Glutamatergic neuron (in vitro differentiated cells): ENCODE measurements at places on chromosomes 1 and 21.

- peaks cover 4% of the 10 kb centered on the region for H3K36me3 ChIP-seq
- H3K27ac ChIP-seq, result no peak overlapping the region
- H3K4me1 ChIP-seq, result peaks cover 18% of the 10 kb centered on the region
- peaks cover 5% of the 10 kb centered on the region for H3K27me3 ChIP-seq
These were observed 28.8 kb downstream of the SHISA4 start for GRCh38 chr1:201917362-201918033.

DNA sequence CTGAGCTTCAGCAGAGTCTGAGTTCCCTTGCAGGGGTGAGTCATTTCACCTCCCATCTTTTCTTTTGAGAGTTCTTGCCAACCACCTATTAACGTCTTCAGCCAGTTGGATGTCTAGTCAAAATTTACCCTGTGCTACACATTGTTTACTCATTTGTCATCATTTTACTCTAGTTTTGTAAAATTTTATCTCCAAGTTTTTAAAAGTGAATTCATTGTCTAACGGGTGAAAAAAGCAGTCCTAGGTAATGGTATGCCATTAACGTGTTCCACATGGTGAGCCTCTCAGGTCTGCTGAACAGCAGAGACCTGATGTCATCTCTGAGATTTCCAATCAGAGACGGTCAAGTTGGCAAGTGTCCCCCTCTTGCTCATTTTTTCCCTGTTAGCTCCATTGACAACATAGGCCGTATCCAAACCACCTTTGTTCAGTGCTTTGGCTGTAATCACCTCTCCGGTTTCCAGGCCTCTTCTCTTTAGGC lies 85.4 kb downstream of the TBX15 start:
- H3K27me3 ChIP-seq, result peaks cover 3% of the 10 kb centered on the region
- H3K4me3 ChIP-seq, result no peak overlapping the region
- no peaks in the 10 kb centered on the region for H3K36me3 ChIP-seq
- no peak overlapping the region for H3K27ac ChIP-seq
- H3K4me1 ChIP-seq, result peaks cover 3% of the 10 kb centered on the region

GRCh38 chr1:184424945-184425344 lies 38.1 kb downstream of the C1orf21 start:
- no peaks in the 10 kb centered on the region for H3K27me3 ChIP-seq
- peaks cover 2% of the 10 kb centered on the region for H3K4me1 ChIP-seq
- no peak overlapping the region for H3K27ac ChIP-seq
- H3K4me3 ChIP-seq, result no peak overlapping the region
- DNase-seq, result no peak
- H3K36me3 ChIP-seq, result peaks cover 8% of the 10 kb centered on the region

DNA sequence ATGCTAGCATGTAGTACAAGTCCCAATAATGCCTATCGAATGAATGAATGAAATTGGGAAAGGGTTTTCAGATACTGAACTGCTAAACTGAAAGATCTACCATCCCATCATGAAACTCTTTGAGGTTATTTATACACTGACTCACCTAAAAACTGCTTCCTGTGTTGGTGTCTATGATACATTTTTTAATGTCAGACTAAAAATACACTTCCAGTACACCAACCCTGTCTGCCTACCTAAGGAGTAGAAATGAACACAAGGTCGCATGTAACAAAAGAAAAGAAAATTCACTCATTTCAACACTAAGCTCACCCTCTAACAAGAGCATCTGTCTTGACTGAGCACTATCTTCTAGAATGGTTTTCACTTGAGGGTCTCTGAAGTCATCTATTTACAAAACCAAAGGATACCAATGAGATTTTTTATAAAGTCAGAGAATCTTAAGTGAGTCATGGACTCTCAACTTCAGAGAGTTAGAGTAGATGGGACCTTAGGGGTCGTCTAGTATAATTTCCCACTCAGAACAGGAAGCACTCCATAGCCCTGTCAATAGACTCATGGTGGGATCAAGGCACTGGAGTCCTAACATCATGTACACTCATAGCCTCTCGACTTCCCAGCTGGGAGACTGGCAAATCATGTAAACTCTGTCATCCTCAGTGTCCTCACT lies 53.4 kb downstream of the WLS start:
- no peak overlapping the region for H3K27ac ChIP-seq
- H3K27me3 ChIP-seq, result no peaks in the 10 kb centered on the region
- no peaks in the 10 kb centered on the region for H3K36me3 ChIP-seq
- no peak overlapping the region for H3K4me3 ChIP-seq
- DNase-seq, result no peak
- peaks cover 10% of the 10 kb centered on the region for H3K4me1 ChIP-seq

DNA sequence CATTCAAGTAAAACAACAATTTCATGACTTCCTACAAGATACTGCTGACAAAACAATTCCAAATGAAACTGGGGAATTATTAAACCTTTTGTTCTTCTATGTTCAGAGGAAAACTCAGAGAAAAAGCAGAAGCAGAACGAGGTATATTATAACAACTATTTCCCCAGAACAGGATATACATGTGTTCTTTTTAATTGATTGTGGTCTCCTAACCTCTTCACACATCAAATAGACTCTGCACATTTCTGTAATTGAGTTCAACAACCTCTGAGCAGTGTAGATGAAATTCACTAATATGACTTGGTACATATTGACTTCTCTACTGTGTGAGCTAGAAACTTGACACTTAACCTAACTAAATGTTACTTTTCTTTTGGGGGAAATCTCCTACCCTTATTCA lies 584.2 kb downstream of the NEGR1 start:
- H3K27ac ChIP-seq, result no peak overlapping the region
- DNase-seq, result no peak
- H3K4me1 ChIP-seq, result no peaks in the 10 kb centered on the region
- H3K27me3 ChIP-seq, result no peaks in the 10 kb centered on the region
- no peaks in the 10 kb centered on the region for H3K36me3 ChIP-seq

DNA sequence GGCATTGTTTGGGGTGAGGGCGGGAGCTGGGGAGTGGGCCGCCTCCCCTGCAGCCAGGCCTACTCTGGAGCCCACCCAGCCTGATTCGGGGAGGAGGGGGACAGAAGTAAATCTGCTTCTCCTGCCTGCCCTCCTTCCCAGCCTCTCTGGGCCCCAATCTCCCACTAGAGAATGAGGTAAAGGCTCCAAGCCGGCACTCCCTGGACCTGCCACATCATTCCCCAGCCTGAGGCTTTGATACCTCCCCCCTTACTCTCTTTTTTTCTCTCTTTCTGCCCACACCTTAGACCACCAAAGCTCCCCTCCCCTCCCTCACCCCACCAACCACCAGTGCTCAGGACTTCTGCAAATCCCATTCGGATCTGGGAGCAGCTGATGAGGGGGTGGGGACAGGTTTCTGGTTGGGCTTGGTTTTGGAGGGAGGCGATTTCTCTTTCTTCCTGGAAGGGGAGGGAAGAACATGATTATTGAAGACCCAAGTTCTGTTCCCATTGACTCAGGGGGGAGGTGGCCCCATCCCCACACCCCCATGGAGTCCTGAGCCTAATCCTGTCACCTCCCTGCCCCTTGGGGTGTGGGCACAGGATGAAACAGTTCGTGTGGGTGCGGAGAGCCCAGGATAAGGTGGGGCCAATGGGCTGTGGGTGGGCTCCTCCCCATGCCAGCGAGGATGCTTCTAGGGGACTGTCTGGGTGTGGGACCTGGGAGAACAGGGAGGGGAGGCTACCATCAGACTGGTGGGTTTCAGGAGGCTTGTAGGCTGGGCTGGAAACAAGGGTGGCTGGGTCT lies 1.3 kb downstream of the MAP7D1 start:
- H3K36me3 ChIP-seq, result no peaks in the 10 kb centered on the region
- H3K4me3 ChIP-seq, result peak overlapping the region; percentile 87
- peak overlapping the region; percentile 75 for H3K27ac ChIP-seq
- DNase-seq, result no peak
- H3K27me3 ChIP-seq, result peaks cover 18% of the 10 kb centered on the region

- no peaks in the 10 kb centered on the region for H3K4me1 ChIP-seq
- no peaks in the 10 kb centered on the region for H3K27me3 ChIP-seq
- no peaks in the 10 kb centered on the region for H3K36me3 ChIP-seq
- H3K27ac ChIP-seq, result no peak overlapping the region
- H3K4me3 ChIP-seq, result no peak overlapping the region
These were observed 1016.1 kb downstream of the KCNT2 start for GRCh38 chr1:195591917-195592672.

GRCh38 chr1:220717800-220718640 lies 27.9 kb downstream of the C1orf115 start:
- H3K4me1 ChIP-seq, result no peaks in the 10 kb centered on the region
- H3K27me3 ChIP-seq, result no peaks in the 10 kb centered on the region
- DNase-seq, result no peak
- peaks cover 12% of the 10 kb centered on the region for H3K36me3 ChIP-seq
- H3K4me3 ChIP-seq, result no peak overlapping the region

GRCh38 chr1:81414488-81415015 lies 386.2 kb upstream of the ADGRL2 start:
- H3K36me3 ChIP-seq, result no peaks in the 10 kb centered on the region
- H3K4me1 ChIP-seq, result no peaks in the 10 kb centered on the region
- no peaks in the 10 kb centered on the region for H3K27me3 ChIP-seq

DNA sequence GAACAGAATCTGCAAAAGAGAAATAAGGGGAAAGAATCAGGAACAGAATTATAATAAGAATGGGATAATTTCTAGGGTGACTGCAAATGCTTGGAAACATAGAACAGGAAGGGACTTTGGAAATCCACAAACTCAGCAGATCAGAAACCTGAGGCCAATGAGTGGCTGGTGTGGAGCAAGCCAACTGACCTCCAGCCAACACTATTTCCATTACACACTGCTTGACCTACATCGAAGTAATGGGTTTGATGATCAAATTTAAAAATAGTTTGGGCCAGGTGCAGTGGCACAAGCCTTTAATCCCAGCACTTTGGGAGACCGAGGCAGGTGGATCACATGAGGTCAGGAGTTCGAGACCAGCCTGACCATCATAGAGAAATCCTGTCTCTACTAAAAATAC lies 284.9 kb downstream of the GRIK1 start:
- no peak for DNase-seq
- H3K36me3 ChIP-seq, result peaks cover 5% of the 10 kb centered on the region
- H3K4me1 ChIP-seq, result peaks cover 38% of the 10 kb centered on the region
- H3K4me3 ChIP-seq, result no peak overlapping the region
- H3K27ac ChIP-seq, result no peak overlapping the region

DNA sequence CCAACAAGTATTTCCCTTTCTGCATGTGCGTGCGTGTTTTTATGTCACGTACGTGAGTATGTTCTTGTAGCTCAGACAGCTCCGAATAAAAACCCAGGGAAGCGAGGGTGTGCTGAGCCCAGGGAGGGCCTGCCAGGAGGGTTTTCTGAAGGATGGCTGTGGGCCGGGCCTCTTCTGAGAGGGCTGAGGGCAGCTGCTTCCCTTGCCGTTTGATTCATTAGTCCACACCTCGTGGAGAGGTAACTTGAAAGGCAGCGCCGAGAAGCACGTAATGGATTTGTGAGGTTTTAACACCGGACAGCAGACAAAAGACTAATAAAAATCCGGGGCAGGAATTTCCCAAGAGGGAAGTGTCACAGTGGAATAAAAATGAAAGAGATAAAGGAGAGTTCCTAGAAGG lies 29.5 kb downstream of the CD247 start:
- DNase-seq, result peak; percentile 27
- H3K4me3 ChIP-seq, result no peak overlapping the region
- peaks cover 17% of the 10 kb centered on the region for H3K4me1 ChIP-seq
- peaks cover 6% of the 10 kb centered on the region for H3K27me3 ChIP-seq

- H3K36me3 ChIP-seq, result no peaks in the 10 kb centered on the region
- no peak within 1 kb of the TSS for H3K27ac ChIP-seq
- peak; percentile 38 for DNase-seq
- H3K27me3 ChIP-seq, result peaks cover 44% of the 10 kb centered on the region
- H3K4me1 ChIP-seq, result peaks cover 40% of the 10 kb centered on the region
These were observed at the start of gene HLX for GRCh38 chr1:220879076-220879508. TSS of gene HLX (plus strand) at chr1:220879443. CDS start at chr1:220879858, 415 bp downstream.

- H3K27me3 ChIP-seq, result peaks cover 13% of the 10 kb centered on the region
- no peak overlapping the region for H3K27ac ChIP-seq
- no peak overlapping the region for H3K4me3 ChIP-seq
- H3K4me1 ChIP-seq, result peaks cover 7% of the 10 kb centered on the region
These were observed 2.4 kb upstream of the IFNLR1 start for GRCh38 chr1:24189528-24189927.

- no peak overlapping the region for H3K27ac ChIP-seq
- H3K36me3 ChIP-seq, result no peaks in the 10 kb centered on the region
- no peaks in the 10 kb centered on the region for H3K27me3 ChIP-seq
- H3K4me1 ChIP-seq, result peaks cover 5% of the 10 kb centered on the region
These were observed 49.6 kb upstream of the HOOK1 start for GRCh38 chr1:59765011-59765730.

- H3K27me3 ChIP-seq, result no peaks in the 10 kb centered on the region
- DNase-seq, result no peak
- no peak overlapping the region for H3K4me3 ChIP-seq
- peaks cover 3% of the 10 kb centered on the region for H3K4me1 ChIP-seq
- no peak overlapping the region for H3K27ac ChIP-seq
- no peaks in the 10 kb centered on the region for H3K36me3 ChIP-seq
These were observed 76.6 kb upstream of the KIAA0040 start for GRCh38 chr1:175269151-175269550.

DNA sequence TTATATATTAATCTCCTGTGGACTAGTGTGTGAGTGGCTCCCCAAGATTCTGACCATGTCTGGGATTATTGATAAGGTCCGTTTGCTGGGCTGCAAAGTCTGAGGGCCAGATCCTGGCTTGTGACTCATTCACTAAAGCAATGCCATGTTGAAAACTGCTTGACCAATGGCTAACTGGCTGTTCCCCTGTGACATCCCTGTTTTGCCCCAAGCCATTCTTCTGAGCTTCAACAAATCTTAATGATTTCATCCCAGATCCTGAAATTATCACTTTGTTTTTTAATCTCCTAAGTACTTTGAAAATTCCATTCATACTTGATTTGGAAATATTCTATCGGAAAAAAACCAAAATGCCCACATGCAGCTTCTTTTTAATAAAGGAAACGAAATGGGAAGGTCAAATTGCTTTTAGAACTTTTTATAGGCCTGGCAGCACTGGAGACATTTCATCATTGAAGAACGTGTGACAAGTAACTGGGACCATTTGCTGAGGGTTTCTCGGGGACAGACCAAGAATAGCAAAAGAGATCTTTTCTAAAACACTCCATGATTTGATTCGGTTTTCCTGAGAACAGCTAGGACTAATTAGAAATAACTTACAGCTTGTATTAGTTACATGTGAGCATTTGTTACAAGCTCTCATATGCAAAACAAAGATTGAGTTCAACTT lies 121.3 kb downstream of the TGFB2 start:
- H3K4me1 ChIP-seq, result peaks cover 11% of the 10 kb centered on the region
- H3K4me3 ChIP-seq, result no peak overlapping the region
- H3K27me3 ChIP-seq, result no peaks in the 10 kb centered on the region
- no peak overlapping the region for H3K27ac ChIP-seq
- no peaks in the 10 kb centered on the region for H3K36me3 ChIP-seq

DNA sequence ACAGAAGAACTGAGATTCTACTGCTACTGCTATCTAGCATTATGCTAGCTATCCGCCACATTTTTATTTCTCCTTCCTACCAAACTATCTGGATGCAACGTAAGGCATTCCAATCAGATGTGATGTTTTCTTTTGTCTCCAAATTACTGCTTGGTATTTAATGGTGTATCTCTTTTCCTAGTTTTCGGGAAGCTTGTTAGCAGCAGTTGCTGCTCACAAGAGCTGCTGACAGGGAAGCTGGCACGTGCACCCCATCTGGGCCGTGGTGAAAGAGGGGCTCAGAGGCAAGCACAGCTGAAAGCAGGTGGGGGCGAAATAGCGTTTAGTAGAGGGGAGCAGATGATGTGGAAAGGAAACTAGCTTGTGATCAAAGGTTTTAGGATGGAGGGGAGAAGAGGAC lies 57.3 kb downstream of the JAK1 start:
- H3K4me3 ChIP-seq, result no peak overlapping the region
- no peaks in the 10 kb centered on the region for H3K36me3 ChIP-seq
- H3K4me1 ChIP-seq, result peaks cover 2% of the 10 kb centered on the region

GRCh38 chr1:234125283-234125682 lies 220.8 kb downstream of the SLC35F3 start:
- peaks cover 6% of the 10 kb centered on the region for H3K27me3 ChIP-seq
- no peaks in the 10 kb centered on the region for H3K36me3 ChIP-seq
- H3K4me3 ChIP-seq, result no peak overlapping the region
- peak; percentile 75 for DNase-seq
